ENCODE measurements at places on chromosomes 4 and X. TPM values are rescaled to one million over a fixed set of nuclear protein-coding genes. Genes with fewer than 3 reads are reported as not detected.

Gene HCFC1
- 30.3 TPM for total RNA-seq

Gene SCML2
- total RNA-seq, result 12.9 TPM

Gene PRR32
- not detected for total RNA-seq

Gene SPATA4
- total RNA-seq, result not detected

Gene MAGEB1
- total RNA-seq, result not detected

Gene RIPPLY1
- total RNA-seq, result not detected

Gene RAB39B
- 47.7 TPM for total RNA-seq

Gene STPG2
- total RNA-seq, result not detected

Gene ETDA
- not detected for total RNA-seq

Gene COX7B2
- total RNA-seq, result not detected

Gene PF4V1
- total RNA-seq, result not detected

Gene HPGD
- total RNA-seq, result 1.1 TPM

Gene GLRA3
- 0.09 TPM for total RNA-seq

Gene RIBC1
- 1.5 TPM for total RNA-seq

Gene CA5B
- 13.8 TPM for total RNA-seq

Gene SMIM10
- 3.2 TPM for total RNA-seq

Gene HOPX
- 224 TPM for total RNA-seq

Gene FHIP1A
- 0.12 TPM for total RNA-seq

Gene SEPSECS
- total RNA-seq, result 13.4 TPM

Gene FABP2
- not detected for total RNA-seq

Gene ANK2
- total RNA-seq, result 24.0 TPM

Gene PHOX2B
- not detected for total RNA-seq

Gene UGT2B11
- total RNA-seq, result not detected

Gene CCDC158
- total RNA-seq, result not detected

Gene ADH1B
- total RNA-seq, result not detected

Gene TEX13D
- total RNA-seq, result not detected

Gene TMSB15A
- total RNA-seq, result not detected

Gene SMIM43
- total RNA-seq, result 0.40 TPM

Gene PNPLA4
- total RNA-seq, result 23.4 TPM

Gene GIMD1
- total RNA-seq, result not detected

Gene PNMA5
- not detected for total RNA-seq

Gene CITED1
- not detected for total RNA-seq

Gene FGF5
- total RNA-seq, result not detected

Gene OTUD6A
- not detected for total RNA-seq

Gene N4BP2
- 8.8 TPM for total RNA-seq

Gene PFKFB1
- 0.35 TPM for total RNA-seq

Gene HPSE
- total RNA-seq, result 4.8 TPM

Gene GAGE12E
- not detected for total RNA-seq

Gene CTAG2
- not detected for total RNA-seq

Gene MAGEA2B
- total RNA-seq, result not detected

Gene CLTRN
- total RNA-seq, result 6.6 TPM

Gene ACSL4
- 64.4 TPM for total RNA-seq

Gene FRG2
- total RNA-seq, result not detected

Data from NCI-H460 (cell line).